ENCODE measurements at places on chromosomes 3 and 15.

GRCh38 chr3:87771337-87772192 is 287.2 kb downstream of the CGGBP1 start:
- DNase-seq, result no peak

GRCh38 chr3:65888980-65889706 is 149.6 kb downstream of the MAGI1 start:
- peak; percentile 65 for DNase-seq

DNA sequence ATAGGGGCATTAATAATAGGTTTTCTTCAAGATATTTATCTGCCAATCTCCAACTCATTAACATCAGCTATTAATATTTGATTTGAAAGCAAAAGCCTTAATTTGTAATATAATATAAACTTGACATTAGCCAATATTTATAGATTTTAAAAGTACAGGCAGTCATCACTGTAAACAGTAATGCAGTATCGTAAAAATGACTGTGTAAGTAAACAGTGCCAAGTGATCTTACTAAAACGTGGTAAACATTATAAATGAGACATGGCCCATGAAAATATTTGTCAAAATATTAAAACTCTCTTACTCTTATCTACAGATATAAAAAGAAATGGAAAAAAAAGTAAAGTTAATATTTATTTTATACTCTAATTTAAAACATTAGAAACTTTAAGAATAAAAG is 101.6 kb upstream of the EPHA6 start:
- no peak for DNase-seq

GRCh38 chr3:100448079-100448478 is 44.3 kb upstream of the TMEM45A start:
- DNase-seq, result no peak

DNA sequence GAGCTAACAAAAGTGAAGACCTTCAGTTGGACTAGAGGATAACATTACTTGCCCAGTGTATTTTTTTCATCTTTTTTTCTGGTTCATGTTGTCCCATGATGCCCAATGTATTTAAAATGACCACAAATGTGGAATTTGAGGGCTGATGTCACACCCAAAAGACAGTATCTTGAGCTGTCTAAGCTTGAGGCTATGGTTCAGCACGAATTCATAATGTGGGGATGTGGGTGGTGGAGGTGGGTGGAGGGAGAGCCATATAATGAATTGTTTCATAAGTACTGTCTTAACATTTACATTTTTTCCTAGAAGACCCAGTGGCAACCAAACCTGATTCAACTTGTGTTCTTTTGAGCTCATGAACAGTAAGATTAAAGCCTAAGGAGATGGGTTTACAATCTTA is 37.5 kb downstream of the CHAC1 start:
- DNase-seq, result no peak

DNA sequence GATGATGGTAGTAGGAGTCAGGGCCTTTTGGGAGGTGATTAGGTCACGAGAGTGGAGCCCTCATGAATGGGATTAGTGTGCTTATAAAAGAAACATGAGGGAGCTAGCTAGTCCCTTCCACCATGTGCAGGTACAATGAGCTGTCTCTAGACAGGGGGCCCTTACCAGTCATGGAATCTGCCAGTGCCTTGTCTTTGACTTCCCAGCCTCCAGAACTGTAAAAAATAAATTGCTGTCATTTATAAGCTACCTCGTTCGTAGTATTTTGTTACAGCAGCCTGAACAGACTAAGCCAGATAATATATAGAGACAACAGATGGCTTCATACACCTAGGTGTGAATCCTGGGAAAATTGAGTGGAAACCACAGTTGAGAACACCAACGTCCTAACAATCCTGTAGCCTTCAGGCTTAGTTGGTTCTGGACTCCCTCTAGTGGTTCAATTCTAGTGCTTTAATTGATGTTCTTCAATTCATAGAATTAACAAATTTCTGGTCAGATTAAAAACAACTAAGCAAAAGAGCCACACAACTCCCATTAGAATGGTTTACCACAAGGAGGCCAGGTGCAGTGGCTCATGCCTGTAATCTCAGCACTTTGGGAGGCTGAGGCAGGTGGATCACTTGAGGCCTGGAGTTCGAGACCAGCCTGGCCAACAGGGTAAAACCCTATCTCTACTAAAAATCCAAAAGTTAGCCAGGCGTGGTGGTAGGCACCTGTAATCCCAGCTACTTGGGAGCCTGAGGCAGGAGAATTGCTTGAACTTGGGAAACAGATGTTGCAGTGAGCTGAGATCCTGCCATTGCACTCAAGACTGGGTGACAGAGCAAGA is 21.3 kb upstream of the GATM start:
- DNase-seq, result peak; percentile 66

- no peak for DNase-seq
Measured at GRCh38 chr15:41849861-41850260, 11.2 kb downstream of the PLA2G4B start.

GRCh38 chr3:8734137-8734878 is 706 bp downstream of the CAV3 start:
- no peak for DNase-seq

GRCh38 chr15:70200511-70201424 is 103.1 kb upstream of the TLE3 start:
- no peak for DNase-seq

DNA sequence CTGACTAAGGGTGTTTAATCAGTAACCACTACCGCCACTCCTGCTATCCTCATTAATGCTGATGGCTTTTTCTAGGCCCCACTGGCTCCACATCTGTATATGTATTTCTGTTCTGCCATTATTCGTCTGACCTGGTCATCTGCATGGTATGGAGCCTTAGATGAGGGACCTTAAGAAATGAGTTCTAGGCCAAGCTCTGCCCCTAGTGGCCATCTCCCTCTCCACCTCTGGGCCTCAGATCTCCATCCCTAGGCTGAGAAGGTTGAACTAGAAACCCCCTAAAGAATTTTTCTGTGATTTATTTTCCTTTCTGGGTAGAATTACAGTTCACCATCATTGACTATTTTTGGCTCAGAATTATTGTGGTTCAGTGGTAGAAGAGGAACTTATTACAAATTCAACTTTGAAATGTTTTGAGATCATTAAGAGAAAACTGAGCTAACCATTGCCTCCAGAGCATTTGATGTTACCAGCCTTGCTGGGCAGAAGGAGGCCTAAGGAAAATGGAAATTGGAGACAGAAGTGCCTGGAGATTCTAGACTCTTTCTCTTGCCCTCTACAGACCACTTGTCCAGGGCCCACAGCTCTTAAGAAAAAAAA is 325.2 kb upstream of the NR2E3 start:
- no peak for DNase-seq

GRCh38 chr15:65426216-65426853 is 3.6 kb upstream of the IGDCC4 start:
- no peak for DNase-seq

DNA sequence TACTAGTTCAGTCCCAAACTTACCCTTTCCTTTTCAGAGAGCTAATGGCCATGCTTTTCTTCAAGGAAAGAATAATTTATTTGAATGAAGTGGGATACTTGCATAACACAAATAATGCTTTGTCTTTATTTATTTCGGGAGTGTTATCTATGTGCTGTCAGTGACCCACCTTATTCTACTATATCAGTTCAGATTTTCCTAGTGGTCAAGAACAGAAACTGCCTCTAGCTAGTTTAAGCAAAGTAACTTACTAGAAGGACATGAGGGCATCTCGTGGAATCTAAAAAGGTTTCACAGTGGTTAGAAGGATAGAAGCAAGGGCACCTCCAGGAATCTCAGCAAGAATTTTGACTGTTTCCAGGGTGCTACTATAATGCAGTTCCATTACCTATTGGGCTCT is 3.8 kb upstream of the TIMMDC1 start:
- no peak for DNase-seq

DNA sequence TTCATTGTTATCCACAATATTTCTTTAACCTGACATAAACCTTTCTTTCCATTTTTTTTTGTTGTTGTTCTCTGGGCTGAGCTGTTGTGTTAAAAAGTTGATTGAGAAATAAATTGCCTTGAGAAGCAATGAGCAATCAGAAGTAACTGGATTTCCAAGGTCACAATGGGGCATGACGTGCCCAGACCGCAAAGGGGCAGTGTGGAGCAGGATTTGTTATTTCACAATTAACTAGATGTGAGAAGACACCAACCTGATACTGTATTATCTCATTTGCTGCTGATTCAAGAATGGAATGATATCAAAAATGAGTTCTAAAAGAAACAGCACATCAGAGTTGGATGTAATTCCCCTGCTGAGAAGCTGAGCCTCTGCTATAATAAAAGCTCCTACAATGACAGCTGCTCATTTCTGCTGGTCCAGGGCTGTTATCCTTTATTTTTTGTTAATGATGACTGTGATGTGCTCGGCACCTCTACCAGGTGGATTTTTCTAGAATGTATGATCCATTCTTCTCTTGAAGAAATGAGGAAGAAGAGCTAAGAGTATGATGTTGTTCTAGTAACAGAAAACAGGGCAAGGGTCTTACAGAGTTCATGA is 28.1 kb downstream of the CPNE4 start:
- DNase-seq, result no peak

- no peak for DNase-seq
Measured at GRCh38 chr15:51307811-51308210, 30.6 kb downstream of the CYP19A1 start.

DNA sequence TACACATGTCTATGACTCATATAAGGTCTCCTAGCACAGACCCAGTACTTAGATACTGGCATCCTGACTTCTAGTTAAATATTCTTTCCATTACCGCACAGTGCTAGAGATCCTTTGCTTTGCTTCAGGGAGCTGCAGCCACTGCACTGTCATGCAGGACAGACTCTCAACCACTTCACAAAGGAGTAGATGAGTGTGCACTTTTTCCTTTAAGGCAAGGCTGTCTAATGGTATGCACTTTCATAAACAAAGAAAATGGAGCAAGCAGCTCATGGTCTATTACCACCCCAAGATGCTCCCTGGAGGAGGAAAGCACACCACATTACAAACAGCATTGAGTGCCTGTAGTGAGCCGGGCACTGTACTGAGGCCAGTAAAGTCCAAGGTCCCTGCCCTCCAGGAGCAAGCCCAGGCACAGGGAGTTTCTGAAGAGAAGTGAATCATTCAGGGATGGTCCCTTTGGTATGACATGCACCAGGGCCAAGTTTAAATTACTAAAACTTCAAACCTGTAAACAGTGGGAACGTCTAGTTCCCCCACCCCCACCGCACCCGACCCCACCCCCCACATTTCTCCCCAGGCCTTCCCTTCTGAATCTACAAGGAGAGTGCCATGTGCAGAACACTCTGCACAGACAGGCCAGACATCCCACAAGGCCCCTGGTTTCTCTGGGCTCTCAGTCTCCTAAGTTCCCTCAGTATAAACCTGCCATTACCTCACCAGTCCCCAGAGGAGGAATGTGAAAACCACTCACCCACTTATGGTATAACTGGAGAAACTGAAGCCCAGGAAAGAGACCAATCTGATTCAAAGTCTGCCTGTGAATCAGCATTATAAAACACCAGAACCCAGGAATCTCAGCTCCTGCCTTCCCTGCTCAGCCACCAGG is 107.8 kb upstream of the BCL6 start:
- no peak for DNase-seq

DNA sequence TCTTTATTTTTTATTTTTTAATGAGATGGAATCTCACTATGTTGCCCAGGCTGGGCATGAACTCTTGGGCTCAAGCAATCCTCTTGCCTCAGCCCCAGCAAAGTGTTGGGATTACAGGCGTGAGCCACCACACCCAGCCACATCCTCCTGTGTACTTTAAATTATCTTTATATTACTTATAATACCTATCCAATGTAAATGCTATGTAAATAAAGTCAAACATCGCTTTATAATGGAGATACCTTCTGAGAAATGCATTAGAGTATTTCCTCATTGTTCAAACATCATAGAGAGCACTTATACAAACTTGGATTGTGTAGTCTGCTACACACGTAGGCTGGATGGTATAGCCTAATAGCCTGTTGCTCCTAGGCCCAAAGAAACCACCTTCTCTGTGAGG is 41.4 kb upstream of the MAGI1 start:
- DNase-seq, result no peak

GRCh38 chr15:69215314-69216035 is 55.0 kb downstream of the GLCE start:
- no peak for DNase-seq

GRCh38 chr3:124986192-124987143 is 51.9 kb upstream of the MUC13 start:
- DNase-seq, result peak; percentile 92

DNA sequence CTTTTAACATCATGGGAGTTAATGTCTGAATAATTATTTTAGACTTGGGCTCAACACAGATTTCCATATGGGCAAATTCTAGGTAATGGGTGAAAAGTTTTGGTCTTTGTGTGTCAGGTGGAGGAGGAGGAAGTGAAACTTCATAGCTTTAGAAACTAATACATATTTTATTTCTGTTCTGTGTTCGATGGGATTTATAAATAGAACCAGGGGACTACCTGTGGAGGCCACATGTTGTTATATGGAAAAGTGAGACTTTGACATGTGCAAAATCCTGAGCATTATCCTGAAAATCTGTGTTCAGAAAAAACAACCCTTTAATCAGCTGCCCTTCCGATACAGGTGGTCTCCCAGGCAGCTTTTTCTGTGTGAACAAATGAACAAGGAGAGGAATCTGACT is 209.5 kb downstream of the SOX2 start:
- no peak for DNase-seq

DNA sequence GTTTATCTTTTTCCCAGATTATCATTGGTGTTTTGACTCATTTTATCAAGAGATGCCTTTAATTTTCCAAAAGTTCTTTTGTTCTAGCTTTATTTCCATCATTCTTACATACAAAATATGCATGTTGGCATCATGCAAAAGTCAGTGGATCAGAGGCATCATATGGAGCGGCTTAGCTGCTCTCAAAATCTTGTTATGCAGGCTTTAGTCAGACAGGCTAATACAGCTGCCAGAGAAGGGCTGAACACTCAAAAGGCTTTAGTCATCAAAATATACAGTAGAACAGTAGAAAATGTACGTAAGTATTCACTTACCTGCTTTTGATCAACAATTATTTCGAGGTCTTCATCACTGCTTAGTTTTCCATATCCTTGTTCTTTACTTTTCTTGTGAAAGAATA is 65.5 kb downstream of the PEX5L start:
- DNase-seq, result no peak

DNA sequence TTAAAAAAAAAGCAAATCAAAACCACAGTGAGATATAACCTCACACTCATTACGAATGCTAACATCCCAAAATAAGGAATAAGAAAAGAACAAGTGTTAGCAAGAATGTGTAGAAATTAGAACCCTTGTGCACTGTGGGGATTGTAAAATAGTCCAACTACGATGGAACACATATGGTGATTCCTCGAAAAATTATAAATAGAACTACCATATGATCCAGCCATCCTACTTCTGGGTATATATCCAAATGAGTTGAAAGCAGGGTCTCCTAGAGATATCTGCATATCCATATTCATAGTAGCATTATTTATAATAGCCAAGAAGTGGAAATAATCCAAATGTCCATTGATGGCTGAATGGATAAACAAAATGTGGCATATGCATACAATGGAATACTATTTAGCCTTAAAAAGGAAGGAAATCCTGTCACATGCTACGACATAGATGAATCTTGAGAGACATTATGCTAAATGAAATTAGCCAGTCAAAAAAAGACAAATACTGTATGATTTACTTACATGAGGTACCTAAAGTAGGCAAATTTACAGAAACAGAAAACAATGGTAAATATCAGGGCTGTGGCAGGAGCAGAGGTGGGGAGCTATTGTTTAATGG is 55.6 kb downstream of the UACA start:
- DNase-seq, result no peak
